ENCODE measurements at places on chromosomes 6 and 20.

DNA sequence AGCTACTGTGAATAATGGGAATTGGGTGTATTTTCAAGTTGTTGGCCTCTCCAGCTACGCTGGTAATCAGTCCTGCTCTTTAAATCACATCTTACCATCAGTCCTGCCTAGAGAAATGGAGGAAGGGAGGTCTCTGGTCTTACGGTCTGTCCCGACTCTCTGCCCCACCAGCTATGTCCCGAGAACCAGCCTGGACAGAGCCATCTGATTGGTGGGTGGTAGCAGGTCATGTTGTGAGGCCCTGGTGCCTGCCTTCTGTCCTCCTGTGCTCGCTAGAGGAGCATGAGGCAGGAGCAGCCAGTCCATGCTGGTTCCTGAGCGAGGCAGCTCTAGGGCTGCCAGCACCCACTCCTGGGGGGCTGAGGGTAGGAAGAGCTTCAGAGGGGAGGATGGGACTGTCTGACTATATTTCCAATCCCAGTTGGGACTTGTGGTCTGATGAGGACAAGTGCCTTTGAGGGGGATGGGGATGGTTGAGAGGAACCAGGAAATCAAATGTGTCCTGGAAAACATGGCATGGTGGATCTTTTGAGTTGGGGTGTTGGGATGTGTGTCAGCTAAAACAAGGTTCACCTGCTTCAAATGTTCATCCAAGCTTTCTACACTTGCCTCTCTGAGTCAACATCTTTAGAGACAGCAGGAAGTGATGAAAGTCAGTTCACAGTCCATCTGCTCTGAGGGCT, 33.0 kb downstream of the SYNJ2 start:
- no peak for DNase-seq

DNA sequence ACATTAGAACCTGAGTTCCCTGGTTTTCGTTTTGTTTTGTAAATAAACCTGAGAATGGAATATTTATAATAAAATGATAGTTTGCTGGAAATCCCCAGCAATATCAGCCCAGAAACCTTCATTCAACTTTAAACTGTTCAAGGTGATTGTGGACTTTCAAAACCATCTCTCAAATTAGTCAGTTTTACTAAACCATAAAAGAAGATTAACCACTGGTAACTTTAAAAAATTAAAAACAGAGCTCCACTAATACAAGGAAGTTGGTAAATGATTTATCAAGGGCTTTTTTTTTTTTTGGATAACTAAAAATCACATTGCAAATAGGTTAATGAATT, 10.0 kb downstream of the MBOAT1 start:
- DNase-seq = no peak

GRCh38 chr20:16244892-16245291, 328.4 kb downstream of the KIF16B start:
- no peak for DNase-seq

DNA sequence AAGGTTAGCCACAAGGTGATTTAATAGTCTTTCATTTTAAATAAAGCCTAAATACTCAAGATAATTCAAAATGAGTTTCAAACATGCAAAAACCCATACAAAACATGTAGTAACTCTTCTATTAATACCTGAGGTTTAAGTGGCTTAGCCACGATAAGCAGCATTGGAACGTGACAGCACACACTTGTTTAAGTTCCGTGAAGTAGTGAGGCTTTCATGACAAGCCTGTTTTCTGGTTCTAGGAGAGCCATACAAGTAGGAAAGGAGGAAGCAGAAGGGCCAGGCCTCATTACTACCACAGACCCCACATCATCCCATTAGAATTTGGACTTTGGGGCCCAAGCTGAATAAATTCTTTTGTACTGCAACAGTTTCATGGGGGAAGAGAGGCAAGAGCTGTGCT, 54.3 kb upstream of the PRND start:
- no peak for DNase-seq

- DNase-seq = no peak
Observed at GRCh38 chr6:126337323-126337722, 2.6 kb upstream of the CENPW start.

- DNase-seq = no peak
Observed at GRCh38 chr6:170247178-170247701, 43.6 kb downstream of the DLL1 start.

DNA sequence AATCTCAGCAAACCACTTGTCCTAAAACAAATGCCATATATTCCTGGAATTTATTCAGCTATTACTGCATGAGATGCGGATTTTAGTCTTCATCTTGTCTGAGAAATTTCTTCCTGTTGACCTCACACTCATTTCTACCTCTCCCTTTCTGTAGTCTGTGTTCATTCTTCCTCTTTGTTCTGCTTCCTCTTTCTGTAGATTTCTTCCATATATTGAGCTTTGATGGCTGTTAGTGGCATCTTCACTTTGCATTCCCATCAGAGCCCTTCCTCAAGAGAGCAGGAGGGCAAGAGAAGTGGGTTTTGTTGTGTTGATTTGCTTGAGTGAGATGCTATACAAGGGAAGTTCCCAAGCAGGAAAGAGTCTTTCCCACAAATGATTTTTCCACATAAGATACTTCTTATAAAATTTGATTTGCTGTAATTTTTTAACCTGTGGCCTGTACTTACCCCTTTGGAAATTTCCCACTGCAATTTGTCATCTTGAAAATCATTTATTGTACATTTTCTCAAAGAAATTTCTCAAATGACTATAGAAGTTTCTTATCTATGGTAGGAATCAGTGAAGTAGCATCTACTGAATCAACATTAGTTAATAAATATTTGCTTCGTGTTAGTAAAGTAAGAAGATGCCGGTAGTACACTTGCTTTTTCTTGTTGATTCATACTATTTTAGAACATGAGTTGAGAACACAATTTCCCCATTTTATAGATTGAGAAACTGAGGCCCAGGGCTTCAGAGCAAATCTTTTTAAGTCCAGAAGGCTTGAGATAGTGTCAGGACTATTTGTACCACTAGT, 43.8 kb downstream of the MAP3K4 start:
- no peak for DNase-seq

- peak; percentile 37 for DNase-seq
Observed at GRCh38 chr20:38748861-38749149, 545 bp downstream of the ACTR5 start.

DNA sequence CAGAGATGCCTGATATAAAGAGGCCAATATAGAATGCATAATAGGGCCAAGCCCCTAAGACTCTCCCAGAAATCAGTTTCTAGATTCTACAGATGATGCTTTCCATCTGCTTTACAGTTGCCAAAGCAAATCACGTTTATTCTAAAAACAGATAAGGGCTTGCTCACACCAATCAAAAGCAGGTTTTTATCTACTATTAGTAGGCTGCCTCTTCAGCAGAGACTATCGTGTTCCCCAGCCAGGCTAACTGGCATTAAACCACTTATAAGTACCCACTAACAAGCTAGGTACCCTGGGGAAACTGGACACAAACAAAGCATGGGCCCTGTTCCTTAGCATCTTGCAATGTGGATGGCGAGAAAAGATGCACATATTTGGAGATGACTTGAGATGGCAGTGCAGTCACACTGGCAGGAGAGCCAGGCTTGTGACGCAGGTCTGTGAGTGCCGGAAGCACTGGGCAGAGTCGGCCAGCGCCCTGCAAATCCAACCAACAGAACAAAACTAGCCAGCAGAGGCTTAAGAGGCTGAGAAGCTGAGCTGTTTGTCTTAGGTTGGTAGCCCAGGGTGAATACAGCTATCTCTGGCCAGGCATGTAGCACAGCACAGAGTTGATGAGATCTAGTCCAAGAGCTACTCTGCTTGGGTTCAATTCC, 73.4 kb downstream of the GFOD1 start:
- DNase-seq = no peak

DNA sequence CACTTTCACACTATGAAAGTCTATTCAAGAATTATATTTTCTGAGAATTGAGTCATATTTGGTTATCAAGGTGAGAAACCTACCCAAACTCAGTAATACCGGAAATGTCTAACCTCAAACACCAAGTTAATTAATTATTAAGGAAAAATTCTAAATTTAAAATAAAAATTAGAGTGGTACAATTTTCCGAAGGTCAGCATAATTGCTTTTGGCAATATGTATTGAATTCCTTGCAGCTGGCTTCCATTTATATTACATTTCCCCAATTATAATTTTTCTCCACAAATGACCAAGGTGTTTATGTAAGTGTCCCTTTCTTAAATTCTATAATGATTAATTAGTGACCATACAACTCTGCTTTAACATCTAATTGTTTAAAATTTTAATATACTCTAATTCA, 316.0 kb upstream of the IRAK1BP1 start:
- DNase-seq = no peak

DNA sequence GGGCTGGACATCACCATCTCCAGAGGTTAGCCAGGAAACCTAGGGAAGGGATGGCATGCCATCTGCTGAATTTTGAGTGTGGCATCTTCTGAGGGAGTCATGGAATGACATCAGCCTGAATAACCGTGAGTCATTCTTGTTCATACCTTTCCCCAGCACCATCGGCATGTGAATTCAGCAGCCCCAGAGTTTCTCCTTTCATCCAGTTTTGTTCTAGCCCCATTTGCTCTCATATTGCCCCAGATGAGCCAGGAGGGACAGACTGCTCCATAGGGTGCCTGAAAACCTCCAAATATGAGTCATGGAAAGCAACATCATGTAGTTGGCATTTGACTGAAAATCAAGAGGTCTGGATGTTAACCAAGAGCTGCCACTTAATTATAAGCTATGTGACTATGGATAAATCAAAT, 219.2 kb upstream of the SGK1 start:
- no peak for DNase-seq

DNA sequence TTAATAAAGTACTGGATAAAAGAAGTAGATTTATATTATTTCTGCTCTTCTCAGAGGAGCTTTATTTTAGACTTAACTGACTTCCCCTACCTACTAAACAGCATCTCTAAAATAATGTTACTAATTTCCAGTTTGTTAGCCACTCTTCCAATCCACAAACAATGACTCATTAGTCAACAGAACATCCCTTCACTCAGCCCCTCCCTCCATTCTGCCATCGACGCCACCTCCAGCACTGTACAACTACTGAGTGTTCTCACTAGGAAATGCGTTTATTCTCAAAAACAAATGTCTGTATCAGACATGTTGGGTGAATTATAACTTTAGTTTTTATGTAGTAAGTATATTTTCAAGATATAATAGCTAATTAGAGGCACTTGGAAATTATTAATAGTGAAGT, 427.0 kb downstream of the EYS start:
- DNase-seq = no peak

DNA sequence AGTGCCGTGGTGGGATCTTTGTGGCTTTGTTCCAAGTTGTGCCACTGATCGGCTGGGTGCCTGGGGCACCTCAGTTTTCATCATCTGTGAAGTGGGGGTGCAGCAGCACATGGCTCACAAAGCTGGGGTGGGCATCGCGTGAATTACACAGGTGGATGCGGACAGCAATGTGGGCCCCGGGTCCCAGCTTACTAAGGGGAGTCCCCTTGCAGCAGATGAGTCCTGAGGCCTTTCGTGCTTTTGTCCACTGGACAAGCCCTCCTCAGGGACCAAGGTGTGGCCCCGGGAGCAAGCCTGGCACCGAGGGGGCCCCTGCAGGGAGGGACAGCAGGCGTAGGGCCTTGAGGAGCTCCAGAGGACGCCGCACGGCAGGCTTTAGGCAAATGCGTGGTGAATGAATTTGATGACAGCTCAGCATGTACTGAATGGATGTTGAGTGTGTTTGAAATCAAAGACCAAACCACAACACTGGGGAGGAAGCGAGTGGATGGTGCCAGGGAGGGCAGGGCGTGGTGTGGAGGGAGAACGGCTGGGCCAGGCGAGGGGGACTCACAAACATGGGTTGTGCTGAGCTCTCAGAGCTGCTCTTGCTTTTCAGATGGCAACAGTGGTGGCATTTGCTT, 53.2 kb downstream of the IRF4 start:
- peak; percentile 43 for DNase-seq

DNA sequence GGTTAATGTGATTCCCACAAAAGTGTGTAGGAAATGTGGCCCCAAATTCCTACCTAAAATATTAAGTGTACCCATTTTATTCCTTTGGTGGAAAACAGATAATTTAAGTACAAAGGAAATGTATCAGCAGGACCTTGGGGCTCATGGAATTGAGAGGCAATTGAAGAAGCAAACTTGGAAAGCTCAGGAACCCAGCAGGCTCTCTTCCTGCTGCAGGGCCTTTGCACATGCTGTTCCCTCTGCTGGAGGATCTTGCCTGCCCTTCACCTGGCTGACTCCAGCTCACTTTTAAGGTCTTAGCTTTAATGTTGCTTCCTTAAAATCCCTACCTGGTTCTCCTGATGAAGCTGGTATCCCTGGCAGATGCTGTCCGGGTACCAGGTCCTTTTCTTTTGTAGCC, 9.8 kb upstream of the BLCAP start:
- no peak for DNase-seq

GRCh38 chr20:33531047-33531877, 41.4 kb downstream of the CBFA2T2 start:
- no peak for DNase-seq

DNA sequence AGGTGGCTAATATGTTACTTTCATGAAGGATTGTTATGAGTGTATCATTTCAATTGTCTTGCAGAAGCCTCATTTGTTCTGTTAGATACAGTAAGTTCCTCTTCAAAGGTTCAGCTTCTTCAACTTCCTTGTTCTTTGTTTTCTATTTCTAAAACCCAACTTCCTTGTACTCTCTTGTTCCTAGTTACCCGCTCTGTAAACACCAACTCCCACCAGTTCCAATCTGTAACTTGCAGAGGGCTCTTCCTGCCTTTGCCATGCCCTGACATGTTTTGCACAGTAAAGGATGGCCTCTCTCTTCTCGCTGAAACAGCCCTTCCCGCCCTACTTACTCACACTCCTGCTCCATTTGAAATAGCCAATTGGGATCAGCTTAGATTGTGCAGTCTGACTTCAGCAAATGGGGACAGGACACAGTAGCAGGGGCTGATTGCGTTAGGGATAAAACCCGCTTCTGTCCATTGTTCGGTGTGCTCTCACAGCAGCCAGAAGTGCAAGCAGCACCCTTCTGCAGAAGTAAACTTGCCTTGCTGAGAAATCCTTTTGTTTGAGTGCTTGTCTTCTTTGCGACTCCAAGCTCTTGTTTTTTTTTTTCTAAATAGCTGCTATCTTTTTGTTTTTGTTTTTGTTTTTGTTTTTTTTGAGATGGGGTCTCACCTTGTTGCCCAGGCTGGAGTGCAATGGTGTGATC, 45.9 kb upstream of the POU5F1 start:
- DNase-seq = no peak

GRCh38 chr6:148700741-148701311, 46.0 kb upstream of the UST start:
- DNase-seq = no peak

DNA sequence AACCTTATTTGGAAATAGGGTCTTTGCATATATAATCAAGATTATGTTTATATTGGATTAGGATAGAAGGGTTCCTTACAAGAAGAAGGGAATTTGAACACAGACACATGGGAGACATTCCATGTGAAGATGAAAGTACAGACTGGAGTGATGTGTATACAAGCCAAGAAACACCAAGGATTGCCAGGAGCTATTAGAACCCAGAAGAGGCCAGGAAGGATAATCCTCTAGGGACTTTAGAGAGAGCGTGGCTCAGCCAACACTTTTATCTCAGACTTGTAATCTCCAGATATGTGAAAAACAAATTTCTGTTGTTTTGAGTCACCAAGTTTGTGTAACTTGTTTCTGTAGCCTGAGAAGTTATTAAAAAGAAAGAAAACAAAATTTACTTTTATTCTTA, 1173.9 kb upstream of the CITED2 start:
- no peak for DNase-seq

GRCh38 chr20:38590676-38591473, 9.9 kb downstream of the ADIG start:
- DNase-seq = no peak

GRCh38 chr20:2576317-2576727, 39.9 kb downstream of the TMC2 start:
- no peak for DNase-seq
